ENCODE measurements at places on chromosomes 5 and 9. TPM values are rescaled to one million over a fixed set of nuclear protein-coding genes. Genes with fewer than 3 reads are reported as not detected.

Gene OTP
- total RNA-seq, result not detected

Gene CTSV
- 0.88 TPM for total RNA-seq

Gene TXNDC8
- not detected for total RNA-seq

Gene GPR21
- 1.1 TPM for total RNA-seq

Gene SLC23A1
- total RNA-seq, result not detected

Gene PDZD2
- total RNA-seq, result 91.4 TPM
